Central memory CD4-positive, alpha-beta T cell (primary cell): ENCODE measurements at places on chromosomes 16 and 17.

- no peak for DNase-seq
Measured at GRCh38 chr17:47982645-47983390, 11.9 kb downstream of the CDK5RAP3 start.

DNA sequence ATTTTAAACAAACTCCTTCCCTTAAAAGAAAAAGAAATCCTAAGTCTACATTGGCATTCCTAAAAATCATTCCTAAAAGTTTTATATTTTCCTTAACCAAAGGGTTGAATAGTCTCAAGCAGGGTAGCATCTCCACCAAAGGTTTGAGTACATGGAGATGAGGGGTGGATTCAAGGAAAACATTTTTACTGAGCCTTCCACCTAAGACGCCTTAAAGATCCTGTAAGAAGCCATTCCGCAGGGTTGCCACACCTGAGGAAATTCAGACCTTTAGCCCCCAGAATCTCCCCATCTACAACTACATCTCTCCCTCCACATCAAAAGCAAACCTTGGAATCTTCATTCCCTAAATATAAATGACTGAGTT is 7.7 kb upstream of the AKTIP start:
- DNase-seq, result no peak

GRCh38 chr17:13393841-13394710 is 207.7 kb downstream of the HS3ST3A1 start:
- DNase-seq, result no peak

DNA sequence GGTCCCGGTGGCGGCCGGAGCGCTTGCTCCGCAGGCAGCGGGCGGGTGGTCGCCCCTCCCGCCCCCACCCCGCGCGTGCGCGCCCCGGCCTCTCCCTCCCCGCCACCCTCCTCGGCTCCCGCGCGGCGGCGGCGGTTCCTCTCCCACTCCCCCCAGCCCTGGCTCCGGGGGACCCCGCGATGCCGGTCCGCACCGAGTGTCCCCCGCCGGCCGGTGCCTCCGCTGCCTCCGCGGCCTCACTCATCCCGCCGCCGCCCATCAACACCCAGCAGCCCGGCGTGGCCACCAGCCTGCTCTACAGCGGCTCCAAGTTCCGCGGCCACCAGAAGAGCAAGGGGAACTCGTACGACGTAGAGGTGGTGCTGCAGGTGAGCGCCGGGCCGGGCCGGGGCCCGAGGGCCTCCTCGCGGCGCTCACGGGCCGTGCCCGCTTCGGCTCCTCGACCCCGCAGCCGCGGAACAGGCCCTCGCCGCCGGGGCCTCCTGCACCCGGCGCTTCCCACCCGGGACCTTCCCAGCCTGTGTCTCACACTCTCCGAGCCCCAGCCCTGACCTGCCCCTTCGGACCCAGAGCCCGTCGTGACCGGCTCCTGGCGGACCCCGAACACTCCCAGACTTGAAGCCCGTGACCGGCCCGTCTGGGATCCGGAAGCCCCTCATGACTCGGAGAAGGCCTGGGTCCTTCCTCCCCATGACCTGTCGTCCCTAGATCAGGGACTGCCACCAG is 490 bp downstream of the GID4 start:
- no peak for DNase-seq

- DNase-seq, result no peak
Measured at GRCh38 chr16:56389554-56389953, 35.8 kb downstream of the AMFR start.

DNA sequence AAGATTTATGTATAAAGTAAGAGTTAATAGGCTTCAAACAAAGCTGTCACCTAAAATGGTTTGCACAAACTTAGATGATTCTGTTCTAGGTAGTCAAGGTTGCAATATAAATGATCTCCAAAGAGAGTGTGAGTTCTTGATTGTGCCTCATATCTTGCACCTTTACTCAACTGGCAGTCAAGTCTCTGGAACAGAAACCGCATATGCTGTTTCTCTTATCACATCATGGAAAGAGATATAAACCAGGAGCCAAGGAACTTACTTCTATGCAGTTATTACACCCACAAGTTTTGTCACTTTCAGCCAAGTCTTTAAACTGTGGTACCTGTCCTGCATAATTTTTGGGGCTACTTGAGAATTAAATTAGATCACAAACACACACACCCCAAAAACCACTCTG is 5.2 kb downstream of the SSH2 start:
- DNase-seq, result no peak
